RWPE2 (cell line): ENCODE measurements at places on chromosomes 6 and 20.

DNA sequence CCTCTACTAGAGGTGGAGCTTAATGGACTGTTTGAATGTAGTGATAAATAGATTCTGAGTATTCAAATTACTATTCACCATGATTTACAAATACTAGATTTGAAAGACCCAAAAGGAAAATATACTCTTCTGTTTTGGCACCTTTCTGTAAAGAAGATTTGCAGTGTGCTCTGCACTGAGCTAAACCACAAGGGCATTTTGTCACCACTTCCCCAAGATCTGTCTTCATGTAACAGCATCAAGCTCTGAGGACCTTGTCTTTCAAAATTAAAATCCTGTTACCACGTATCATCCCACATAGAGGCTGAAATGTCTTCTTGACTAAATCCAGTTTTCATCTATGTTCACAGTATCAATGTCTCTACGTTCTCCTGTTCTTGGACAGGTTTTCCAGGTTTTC is 3.3 kb upstream of the PGK2 start:
- H3K27me3 ChIP-seq = no peaks in the 10 kb centered on the region
- H3K27ac ChIP-seq = no peak overlapping the region
- no peaks in the 10 kb centered on the region for H3K4me1 ChIP-seq
- H3K4me3 ChIP-seq = no peak overlapping the region
- DNase-seq = no peak

DNA sequence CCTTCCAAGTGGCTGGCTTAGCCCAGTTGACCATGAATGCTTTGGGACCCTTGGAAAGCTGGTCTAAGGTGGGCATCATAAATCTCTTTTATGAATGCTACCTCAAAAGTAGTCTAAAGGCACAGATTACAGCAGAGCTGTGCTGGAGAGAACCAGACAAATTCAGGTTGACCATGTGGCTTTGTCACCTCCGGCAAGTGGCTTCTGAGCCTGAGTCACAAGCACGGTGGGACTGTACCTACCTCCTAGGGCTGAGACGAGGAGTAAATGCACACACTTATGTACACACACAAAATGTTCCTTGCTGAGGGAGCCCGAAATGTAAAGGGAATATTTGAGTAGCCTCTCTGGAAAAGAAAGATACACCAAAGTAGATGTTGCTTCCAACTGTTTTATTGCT is 155.9 kb downstream of the NFATC2 start:
- H3K4me1 ChIP-seq = peaks cover 28% of the 10 kb centered on the region
- no peaks in the 10 kb centered on the region for H3K36me3 ChIP-seq
- no peak overlapping the region for H3K27ac ChIP-seq
- H3K4me3 ChIP-seq = no peak overlapping the region
- peak; percentile 43 for DNase-seq

DNA sequence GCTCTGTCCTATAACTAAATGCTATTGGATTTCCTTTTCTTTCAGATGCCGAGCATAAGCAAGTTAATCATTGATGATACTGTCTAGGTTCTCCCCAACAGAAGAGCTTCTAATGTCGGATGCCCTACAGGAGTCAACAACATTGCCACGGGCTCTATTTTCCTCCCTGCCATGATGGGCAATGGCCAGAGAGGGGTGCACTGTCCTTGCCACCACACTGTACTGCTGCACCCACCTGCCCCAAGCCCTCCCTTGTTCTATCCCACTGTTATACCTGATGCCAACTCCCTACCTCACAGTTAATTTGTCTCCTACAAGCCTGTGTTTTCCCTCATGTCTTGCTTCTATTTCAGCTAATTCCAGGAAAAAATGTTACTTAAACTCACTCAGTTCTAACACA is 773.6 kb upstream of the CHD6 start:
- no peaks in the 10 kb centered on the region for H3K4me1 ChIP-seq
- no peak overlapping the region for H3K27ac ChIP-seq
- no peaks in the 10 kb centered on the region for H3K27me3 ChIP-seq
- DNase-seq = no peak
- no peak overlapping the region for H3K4me3 ChIP-seq

DNA sequence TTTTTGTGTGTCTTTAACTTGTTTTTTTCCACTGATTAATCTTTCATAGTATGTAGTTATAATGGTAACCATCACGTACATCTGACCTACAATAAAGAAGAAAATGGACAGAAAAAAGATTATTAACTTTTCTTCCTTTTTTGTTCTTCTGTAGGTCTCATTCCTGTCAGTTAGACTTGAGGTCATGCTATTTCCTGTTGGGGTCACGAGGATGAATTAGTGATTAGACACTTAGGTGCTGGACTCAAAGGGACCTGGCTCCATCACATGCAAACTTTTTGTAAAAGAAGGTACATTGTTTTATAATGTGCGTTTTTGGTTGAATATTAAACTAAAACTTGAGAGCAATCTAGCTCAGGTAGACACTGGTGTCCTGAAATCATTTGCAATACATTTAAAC is 14.8 kb downstream of the MARCKS start:
- no peak for DNase-seq
- H3K27ac ChIP-seq = no peak overlapping the region
- no peak overlapping the region for H3K4me3 ChIP-seq
- H3K4me1 ChIP-seq = no peaks in the 10 kb centered on the region
- no peaks in the 10 kb centered on the region for H3K27me3 ChIP-seq
- H3K36me3 ChIP-seq = no peaks in the 10 kb centered on the region

- no peak overlapping the region for H3K27ac ChIP-seq
- H3K27me3 ChIP-seq = no peaks in the 10 kb centered on the region
- H3K4me3 ChIP-seq = no peak overlapping the region
- H3K36me3 ChIP-seq = no peaks in the 10 kb centered on the region
Measured at GRCh38 chr6:149026530-149026942, 279.7 kb downstream of the UST start.

DNA sequence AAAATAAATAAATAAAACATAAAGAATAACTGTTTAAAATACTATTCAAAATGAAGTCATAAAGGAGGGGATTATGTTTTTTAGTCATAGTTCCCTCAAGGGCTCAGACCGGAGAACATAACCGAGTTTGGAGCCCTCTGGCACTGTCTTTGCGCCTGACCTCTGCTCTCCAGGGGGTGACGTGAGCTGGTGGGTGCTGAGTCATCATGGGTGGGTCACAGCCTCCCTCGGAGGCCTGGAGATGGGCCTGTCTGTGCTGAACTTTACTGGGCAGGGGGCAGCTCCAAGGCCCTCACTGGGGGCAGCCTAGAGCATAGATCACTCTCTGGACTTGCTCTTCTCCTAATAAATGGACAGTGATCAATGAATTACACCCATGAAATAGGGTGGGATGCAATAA is 3.1 kb upstream of the MAVS start:
- DNase-seq = no peak
- no peaks in the 10 kb centered on the region for H3K27me3 ChIP-seq
- H3K27ac ChIP-seq = peak overlapping the region; percentile 70
- no peak overlapping the region for H3K4me3 ChIP-seq
- peaks cover 12% of the 10 kb centered on the region for H3K4me1 ChIP-seq
- H3K36me3 ChIP-seq = no peaks in the 10 kb centered on the region

DNA sequence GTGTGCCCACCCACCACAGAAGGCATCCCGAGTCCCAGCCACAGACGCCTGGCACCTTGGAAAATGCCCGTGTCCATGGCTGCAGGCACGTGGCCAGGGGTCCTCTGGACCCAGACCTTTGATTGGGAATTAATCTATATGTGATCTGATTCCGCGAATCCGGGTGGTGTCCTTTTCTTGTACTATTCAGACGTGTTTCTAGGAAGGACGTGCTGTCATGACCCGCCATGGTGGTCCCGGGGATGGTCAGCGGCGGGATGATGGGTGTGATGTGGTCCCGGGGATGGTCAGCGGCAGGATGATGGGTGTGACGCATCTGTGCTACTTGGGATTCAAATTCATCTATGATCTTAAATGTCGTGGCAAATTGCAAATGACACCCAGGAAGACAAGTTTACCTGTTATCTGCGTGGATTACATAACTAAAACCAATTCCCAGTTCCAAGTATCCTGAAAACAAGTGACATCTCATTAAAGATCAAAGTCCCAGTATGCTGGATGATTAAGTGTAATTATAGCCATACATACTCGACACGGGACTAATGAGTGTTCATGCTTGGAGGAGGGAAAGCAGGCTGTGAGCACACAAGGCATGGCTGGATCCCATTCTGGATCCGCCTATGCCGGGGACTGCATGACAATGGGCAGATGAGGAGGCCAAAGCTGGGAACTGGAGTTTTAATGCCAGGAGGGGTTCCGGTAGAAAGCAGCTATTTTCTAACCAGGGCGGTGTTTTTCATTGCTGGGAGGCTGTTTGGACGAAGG is 256.5 kb downstream of the TAF4 start:
- no peak overlapping the region for H3K4me3 ChIP-seq
- H3K4me1 ChIP-seq = no peaks in the 10 kb centered on the region
- no peaks in the 10 kb centered on the region for H3K27me3 ChIP-seq
- H3K36me3 ChIP-seq = no peaks in the 10 kb centered on the region

GRCh38 chr20:50464725-50465650 is 45.2 kb upstream of the PTPN1 start:
- no peaks in the 10 kb centered on the region for H3K27me3 ChIP-seq
- no peak for DNase-seq
- H3K4me1 ChIP-seq = peaks cover 3% of the 10 kb centered on the region
- H3K36me3 ChIP-seq = no peaks in the 10 kb centered on the region
- H3K4me3 ChIP-seq = no peak overlapping the region

DNA sequence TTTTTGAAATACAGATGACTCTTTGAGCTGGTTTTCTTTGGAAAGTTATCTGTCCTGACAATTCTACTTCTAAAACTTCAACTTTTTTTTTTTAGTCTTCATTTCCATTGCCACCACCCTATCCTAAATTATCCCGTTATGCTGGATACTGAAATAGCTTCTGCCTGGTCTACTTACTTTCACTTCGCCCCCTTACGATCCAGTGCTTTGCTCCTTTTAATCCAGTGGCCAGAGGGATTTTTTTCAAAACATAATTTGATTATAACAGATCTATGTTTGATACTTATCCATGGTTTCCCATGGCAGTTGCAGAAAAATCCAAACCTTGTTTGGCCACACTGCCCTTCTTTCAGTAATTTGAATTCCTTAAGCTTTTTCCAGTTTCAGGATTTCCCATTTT is 27.4 kb downstream of the ASXL1 start:
- H3K4me3 ChIP-seq = no peak overlapping the region
- H3K27ac ChIP-seq = no peak overlapping the region
- peaks cover 68% of the 10 kb centered on the region for H3K36me3 ChIP-seq
- DNase-seq = no peak

DNA sequence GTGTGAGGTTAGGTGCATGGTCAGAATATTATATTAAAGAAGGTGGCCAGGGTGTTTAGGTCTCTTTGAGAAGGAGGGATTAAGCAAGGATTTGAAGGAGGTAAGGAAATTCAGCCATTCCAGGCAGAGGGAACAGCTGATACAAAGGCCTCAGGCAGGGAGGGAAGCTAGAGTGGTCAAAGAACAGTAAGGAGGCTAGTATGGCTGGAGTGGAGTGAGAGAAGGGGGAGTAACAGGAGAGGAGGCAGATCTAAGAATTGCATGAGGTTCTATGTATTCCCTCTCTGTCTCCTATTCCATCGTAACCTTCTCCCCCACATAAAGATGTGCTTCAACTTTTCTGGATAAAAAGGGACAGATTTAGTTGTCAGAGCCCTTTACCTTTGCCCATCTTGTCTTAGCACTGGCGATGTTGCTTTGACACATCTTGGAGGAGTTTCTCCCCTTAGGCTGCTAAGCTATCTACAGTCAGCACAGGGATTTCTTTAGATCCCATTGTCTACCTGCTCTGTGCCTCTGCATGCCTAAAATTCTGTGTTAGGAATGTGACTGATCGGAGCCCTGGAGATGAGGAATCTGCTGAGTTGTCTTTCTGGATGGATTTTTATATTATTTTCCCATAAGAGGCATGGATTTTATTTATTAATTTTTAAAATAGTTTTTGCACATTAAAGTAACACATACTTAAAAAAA is 59.9 kb downstream of the KLHL31 start:
- peaks cover under 1% of the 10 kb centered on the region for H3K4me1 ChIP-seq
- H3K36me3 ChIP-seq = no peaks in the 10 kb centered on the region
- H3K27me3 ChIP-seq = no peaks in the 10 kb centered on the region
- no peak for DNase-seq
